ENCODE measurements at places on chromosomes 4 and X.

DNA sequence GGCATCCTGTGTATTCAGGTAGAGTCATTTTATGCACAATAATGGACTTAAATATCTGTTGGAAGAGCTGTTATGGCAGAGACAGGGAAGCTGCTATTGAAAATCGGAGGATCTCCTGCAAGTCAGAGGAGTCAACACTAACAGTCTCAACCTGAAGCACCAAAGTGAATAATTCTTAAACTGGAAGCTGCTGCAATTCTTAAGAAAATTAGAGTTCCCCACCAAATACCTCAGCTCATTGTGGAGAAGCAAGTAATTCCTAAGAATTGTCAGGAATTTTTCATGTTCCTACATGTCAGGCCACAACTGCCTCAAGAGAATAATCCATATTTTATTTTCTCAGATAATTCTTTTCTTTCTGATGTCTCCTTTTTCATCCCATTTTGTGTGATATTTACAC lies 892.6 kb upstream of the LCORL start:
- no peak for DNase-seq

- DNase-seq, result no peak
These were observed 225.8 kb upstream of the ETNPPL start for GRCh38 chr4:108988464-108989195.

DNA sequence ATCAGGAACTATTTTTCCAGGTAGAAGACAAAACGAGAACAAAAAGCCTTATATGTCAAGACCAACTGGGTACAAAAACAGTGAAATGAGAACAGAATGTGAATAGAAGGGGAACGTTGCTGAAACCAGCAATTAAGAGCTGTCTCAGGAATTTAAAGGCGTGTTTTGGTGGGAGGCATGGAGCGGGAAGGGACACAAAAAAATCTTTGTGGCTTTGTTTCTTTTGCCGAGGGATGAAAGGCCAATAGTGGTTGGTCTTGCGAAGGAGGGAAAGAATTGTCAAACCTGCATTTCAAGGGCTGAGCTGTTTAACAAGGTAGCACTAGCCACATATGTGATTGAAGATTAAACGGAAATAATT lies 103.8 kb downstream of the USP46 start:
- DNase-seq, result no peak

DNA sequence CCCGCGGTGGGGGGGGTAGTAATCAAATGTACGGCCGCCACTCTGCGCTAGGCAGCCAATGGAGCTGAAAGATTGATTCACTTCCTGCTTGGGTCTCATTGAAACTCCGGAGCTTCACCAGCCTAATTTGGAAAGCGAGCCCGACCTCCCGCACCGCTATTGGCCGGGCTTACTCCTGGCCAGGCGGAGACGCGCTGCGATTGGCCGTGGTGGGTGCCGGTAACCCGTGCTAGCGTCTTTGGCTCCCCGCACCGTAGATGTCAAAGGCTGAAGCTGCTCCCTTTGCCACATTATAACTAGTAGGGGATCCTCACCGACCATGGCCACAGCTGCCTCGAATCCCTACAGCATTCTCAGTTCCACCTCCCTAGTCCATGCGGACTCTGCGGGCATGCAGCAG lies at the start of gene POU3F4:
Gene POU3F4, plus strand, starts transcription at position 285 of the 400 bp plus-strand sequence. Its CDS starts 35 bp downstream, at position 320.
- DNase-seq, result no peak

DNA sequence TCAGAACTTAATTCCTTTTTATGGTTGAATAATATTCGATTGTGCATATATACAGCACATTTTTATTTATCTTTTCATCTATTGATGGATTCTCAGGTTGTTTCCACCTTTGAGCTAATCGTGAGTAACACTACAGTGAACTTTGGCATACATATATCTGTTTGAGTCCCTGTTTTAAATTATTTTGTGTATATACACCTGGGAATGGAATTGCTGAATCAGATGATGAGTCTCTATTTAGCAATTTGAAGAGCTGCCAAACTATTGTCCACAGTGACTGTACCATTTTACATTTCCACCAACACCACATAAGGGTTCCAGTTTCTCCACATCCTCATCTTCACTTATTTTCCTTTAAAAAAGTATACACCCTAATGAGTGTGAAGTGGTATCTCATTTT lies 166.2 kb upstream of the FGF13 start:
- no peak for DNase-seq

- DNase-seq, result no peak
These were observed 85.0 kb upstream of the FAT1 start for GRCh38 chr4:186808630-186809018.

DNA sequence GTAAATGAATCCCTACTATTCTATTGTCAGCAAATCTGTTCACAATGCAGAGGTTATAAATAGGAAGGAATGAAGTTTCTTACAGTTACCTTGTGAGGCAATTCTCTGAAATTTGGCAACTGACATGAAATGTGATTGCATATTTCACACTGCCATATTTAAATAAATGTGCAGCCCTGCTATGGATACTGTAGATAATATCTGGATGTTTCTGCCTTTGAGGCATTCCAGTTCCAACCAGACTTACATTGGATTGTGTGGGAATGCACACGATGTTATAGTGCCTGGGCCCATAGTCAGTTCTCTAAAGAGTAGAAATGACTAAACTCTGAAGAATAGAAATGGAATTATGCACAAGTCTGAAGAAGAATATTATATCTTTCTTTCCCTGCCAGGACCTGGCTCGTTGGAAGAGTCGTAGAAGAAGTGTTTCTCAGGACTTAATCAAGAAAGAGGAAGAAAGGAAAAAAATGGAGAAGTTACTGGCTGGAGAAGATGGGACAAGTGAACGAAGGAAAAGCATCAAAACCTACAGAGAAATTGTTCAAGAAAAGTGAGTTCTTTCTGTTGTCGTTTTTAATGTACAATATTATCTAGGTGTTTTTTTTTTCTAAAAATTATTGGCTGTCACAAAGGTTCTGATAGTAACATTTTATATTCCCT lies 102.7 kb downstream of the PHOX2B start:
- DNase-seq, result no peak

DNA sequence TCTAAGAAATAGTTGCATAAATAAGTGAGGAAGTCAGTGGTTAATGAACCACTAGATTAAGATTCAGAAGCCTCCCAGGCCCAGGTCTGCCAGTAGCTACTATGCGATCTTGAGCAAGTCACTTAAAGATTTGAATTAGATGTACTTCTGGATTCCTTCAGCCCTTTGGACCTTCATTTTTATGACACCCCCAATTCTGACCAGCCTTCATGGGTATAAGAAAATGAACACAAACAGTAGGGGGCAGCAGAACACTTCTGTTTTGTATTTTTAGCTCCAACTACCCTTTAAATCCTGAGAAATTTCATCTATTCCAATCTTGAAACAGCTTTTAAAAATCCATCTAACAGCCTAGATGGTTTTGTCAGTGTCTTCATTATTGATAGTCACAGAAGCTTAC lies 19.0 kb downstream of the TMEM47 start:
- DNase-seq, result no peak
